Activated CD4-positive, alpha-beta T cell treated with anti-CD3 and anti-CD28 coated beads, Interleukin-2, Interleukin-4, amounts not matched to agents 100 ng/mL and 50 ng/mL, durations not matched to agents 16 hours and 8 hours (primary cell): ENCODE measurements at places on chromosomes 3 and 15.
A peak's percentile ranks its signal among the peaks of the same experiment; 100 is the strongest.

GRCh38 chr3:70982284-70982683 lies 601.2 kb downstream of the FOXP1 start:
- no peak for DNase-seq

GRCh38 chr15:69675731-69676130 lies 223.1 kb downstream of the RPLP1 start:
- no peak for DNase-seq

DNA sequence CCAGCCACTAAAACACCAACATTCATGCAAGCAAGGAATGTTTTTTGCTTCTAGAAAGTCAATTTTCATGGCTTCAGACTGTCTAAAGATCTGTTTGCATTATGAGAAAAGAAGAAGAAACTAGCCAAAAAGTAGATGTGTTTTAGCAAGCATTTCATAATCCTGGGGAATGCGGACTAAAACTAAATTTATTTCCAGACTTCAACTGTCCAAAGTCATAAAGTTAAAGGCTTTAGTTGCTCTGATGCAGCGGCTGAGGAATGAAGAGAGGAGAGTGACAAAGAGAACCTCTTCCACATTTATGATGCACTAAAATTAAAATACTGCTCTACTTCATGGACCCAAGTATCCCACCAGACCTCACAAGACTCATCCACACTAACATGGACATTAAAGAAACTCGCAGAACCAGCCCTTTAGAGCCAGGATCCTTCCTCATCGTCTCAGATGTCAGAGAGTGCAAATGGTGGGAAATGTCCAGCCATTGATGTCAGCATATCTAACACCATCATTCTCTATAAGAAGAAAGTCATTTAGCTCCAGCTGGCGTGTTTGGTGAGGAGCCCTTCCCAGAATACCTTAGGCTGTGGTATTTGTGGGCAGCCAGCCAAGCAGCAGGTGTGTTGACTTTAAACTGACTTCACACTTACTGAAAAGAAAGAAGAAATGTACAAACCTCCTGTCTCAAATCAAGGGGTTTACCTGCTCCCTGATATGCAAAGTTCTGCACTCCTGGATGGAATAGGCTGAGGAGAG lies 17.4 kb downstream of the FYCO1 start:
- peak; percentile 79 for DNase-seq

DNA sequence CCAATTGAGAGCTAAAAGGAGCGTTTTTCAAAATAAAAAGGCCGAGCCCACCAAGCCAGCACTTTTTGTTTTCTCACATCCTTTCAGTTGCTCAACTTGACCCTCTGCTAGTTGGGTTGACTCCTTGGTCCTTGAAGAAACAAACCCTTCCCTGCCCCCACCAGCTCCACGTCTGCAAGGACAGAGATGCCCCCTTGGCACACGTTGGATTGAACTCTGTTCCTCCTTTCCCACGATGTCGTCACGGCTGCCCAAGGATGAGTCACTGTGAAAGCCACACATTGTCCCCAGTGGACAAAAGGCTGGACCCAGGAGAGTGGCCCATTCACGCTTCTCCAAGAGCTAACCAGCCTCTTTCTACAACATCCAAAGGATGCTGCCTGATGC lies 43.0 kb upstream of the SPATA12 start:
- no peak for DNase-seq

DNA sequence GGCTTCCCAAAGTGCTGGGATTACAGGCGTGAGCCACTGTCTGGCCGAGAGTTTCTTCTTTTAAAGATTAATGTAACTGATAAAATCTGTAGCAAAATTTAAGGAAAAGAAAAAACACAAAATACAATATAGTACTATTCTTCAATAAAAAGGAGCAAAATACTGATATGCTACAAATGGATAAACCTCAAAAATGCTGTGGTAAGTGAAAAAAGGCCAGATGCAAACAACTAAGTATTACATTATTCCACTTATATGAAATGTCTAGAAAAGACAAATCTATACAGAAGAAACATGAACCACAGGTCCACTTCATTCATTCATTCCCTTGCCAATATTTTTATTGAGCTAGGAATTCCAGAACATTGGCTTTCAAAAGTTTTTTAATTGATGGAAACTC lies 299.5 kb downstream of the CTNNB1 start:
- DNase-seq: no peak

GRCh38 chr15:67947254-67948039 lies 106.7 kb upstream of the PIAS1 start:
- DNase-seq: no peak

DNA sequence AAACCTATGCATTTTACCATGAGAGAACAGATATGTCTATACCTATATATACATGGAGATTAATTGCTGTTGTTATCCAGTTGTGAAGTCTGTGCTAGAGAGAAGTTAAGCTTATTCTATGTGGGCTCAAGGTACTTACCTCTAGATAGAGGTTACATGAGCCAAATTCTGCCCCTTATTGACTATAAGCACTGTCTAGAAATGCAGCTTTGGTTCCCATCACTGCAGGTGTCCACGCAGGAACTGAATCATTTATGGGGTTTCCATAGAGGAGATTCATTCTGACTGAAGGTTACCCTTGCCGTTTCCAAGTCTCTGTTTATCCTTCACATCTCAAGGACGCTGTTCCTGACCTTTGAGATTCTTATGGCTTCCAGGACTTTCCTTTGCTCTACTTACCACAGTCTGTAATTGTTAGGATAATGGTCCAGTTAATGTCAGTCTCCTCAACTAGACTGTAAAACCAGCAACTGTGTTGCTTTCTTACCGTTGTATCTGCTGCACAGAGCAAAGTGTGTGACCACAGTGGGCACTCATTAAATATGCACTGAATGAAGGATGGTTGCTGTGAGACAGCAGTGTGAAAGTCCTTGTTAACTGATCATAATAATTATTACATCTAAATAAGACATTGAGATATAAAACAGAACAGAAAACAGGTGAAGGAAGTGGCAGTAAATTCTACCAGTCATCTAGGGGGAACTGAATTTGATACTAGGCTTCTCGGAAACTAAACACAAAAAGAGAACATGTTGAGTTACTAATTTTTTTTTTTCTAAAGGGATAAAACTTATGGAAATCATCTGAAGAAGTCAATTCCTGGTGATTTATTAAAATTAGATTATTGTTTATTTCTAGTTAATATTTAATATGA lies 44.0 kb upstream of the BCL6 start:
- DNase-seq: no peak

- DNase-seq: no peak
Observed at GRCh38 chr15:28984421-28985315, 98.9 kb downstream of the APBA2 start.

GRCh38 chr3:130354430-130354829 lies 9.0 kb downstream of the COL6A5 start:
- peak; percentile 28 for DNase-seq

GRCh38 chr3:43302116-43302880 lies 16.0 kb downstream of the SNRK start:
- no peak for DNase-seq

GRCh38 chr3:71690341-71690841 lies 34.8 kb downstream of the EIF4E3 start:
- no peak for DNase-seq

DNA sequence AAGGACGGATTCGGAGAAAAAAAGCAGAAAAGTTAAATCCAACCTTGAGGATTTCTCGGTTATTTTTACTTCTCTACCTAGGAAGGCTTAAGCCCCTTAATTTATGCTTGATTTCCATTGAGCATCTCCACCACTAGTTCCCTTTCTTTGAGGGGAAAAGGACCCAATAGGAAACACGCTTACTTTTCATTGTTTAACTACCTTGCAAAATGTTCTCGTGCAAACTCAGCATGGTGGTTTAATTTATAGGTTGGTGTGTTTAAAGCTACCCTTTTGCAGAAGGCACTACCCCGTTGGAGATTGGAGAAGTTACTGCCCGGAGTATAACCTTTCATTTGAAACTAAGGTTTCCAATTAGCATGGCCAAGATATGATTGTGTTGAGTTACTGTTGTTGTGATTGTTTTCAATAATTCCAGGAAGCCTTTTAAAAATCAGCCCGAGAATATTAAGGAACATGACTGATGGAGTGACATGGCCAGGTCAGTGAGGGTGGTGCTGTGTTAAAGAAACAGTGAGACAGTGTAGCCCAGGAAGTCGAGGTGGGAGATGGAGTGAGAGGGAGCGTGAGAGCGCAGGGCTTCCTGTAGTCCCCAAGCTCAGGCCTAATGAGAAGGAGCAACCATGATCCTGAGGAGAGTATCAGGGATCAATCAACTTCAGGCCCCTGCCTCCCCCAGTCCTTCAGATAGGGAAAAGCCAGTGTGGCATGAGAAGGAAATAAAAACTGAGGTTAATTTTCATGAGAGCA lies 76.6 kb downstream of the AQP9 start:
- no peak for DNase-seq

DNA sequence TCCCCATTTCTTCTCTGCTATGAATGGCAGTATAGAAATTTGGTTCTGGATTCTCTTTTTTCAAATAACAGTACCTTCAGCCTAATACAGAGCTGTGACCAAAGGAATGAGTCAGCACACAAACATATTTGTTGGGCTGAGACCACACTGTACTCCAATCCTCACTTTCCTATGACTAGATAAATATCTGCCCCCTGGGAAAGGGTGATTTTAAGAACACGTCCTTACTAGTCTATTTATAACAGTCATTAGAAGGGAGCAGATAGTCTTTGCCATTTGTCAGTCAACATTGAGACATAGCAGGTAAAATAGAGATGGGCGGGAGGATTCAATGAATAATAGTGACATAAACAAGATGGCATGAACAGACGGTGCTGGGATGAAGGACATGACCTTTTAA lies 461.3 kb downstream of the MCTP2 start:
- no peak for DNase-seq
